AG08396 (cell line): ENCODE measurements at places on chromosomes 3 and 15.

DNA sequence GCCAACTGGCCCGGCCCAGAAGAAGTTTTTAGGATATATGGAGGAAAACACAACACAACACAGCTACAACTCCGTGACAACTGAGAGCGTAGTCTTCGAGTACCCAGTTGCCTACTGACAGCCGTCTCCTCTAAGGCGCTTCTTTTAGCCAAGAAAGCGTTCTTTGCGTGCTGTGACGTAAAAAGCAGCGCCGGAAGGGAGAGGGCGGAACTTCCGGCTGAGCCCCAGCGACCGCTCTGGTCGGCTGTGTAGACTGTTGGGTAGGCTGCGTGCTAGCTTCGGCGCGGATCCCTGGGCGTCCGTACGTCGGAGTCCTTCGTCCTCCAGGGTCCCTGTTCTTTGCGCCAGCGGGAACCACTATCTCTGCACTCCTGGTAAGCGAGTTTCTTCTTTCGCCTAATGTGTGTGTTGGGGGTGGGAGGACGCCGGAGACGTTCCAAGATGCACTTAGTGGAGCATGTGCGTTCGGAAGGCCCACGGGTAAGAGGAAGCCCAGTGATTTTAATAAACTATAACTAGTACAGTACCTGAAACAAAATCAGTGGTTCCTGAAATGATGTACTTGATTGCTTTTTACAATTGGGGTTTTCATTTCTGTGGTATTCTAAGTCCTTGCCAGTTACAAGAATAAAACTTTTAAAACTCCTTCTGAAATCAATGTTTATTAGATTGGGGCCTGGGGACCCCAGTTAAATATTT, at the start of gene TRMT10C:
TSS of gene TRMT10C (plus strand) at position 239 of the 699 bp plus-strand sequence. CDS start 2,914 bp downstream, outside the sequence.
- peak; percentile 93 for DNase-seq

DNA sequence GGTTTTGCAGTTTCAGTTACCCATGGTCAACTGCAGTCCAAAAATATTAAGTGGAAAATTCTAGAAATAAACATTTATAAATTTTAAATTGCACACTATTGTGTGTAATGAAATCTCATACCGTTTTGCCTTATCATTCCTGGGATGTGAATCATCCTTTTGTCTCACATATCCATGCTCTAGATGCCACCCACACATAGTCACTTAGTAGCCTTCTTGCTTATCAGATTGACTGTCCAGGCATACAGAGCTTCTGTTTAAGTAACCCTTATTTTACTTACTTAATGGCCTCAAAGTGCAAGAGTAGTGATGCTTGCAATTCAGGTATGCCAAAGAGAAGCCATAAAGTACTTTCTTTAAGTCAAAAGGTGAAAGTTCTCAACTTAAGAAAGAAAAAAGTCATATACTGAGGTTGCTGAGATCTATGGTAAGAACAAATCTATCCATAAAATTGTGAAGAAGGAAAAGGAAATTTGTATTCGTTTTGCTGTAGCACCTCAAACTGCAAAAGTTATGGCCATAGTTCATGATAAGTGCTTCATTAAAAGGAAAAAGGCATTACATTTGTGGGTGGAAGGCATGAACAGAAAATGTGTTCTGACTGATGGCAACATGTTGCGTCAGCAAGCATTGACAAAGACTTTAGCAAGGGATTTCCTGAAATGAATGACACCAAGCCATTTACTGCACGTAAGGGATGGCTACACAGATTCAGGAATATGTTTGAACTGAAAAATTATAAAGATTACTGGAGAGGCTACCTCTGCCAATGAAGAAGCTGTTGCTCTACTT, 43.8 kb downstream of the SPATA16 start:
- DNase-seq = no peak

- DNase-seq = peak; percentile 17
Measured at GRCh38 chr3:115512565-115513415, 110.5 kb upstream of the GAP43 start.

DNA sequence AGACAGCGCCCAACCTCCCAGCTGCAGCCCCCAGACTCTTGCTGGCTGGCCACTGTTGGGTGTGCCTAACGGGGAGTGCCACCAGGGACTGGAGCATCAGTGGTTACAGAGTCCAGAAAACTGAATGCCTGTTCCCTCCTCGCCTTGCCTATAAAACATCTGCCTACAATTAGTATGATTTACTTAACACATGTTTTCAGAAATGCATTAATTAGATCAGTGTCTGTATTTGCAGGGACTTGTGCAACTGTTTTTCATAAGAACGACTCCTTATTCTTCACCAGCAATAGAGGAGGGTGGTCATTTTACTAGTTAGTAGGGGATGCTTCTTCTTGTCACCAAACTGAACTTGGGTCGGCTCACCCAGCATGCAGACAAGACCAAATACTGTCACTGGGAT, 248.7 kb downstream of the GABRG3 start:
- no peak for DNase-seq

- no peak for DNase-seq
Measured at GRCh38 chr15:43209059-43209824, 11.6 kb downstream of the EPB42 start.

- DNase-seq = no peak
Measured at GRCh38 chr15:35912196-35912595, 366.2 kb upstream of the DPH6 start.

DNA sequence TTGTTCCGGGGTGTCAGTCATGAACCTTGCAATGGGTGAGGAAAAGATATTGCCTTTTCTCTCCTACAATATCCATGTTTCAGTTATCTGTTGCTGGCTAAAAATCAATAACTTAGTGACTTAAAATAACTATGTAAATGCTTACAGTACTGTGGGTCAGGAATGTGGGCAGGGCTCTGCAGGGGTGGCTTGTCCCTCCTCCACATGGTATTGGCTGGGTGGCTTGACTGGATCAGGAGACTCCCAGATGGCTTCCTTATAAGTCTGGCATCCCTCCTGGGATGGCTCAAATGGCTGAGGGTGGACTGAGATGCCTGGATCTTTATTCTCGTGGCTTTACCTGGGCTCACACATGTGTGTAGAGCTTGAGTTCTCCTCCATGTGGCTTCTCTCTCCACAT, 47.5 kb downstream of the GTPBP8 start:
- DNase-seq = no peak

DNA sequence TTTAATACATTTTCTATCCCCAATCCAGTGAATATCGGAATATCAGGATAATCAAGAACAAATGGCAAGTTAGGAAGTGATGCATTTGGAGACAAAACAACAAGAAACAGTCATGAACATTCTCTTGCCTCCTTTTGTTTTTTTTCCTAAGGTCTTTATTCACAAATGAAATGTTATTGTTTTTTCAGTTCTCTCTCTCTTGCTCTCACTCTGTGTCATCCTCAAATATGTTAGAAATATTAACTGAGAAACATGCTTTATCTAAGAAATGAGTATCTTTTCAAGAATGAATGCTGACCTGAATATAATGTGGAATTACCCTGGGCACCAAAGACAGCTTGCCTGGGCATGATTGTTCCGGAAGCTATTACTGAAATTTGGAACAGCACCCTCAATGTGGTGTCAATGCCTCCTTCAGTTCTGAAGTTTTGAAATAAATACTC, 51.3 kb downstream of the RBMS3 start:
- DNase-seq = no peak

DNA sequence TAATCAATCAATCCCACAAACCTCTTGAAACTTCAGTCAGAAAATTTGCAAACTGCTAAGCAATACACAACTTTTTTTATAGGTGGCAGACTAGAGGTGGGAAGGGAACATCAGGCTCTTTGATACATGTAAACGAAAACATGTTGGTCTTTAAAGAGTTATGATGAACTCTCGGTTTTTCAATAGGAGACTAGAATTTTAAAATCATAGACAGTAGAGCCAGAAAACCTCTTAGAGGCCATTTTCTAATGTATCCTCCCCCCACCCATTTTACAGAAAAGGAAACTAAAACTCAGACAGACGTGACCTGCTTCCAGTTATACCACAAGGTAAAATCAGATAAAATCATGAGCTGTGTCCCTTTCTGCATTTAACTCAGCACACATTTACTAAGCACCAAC, 179.1 kb upstream of the LPP start:
- DNase-seq = no peak

GRCh38 chr3:16439163-16439847, 74.2 kb downstream of the RFTN1 start:
- no peak for DNase-seq

GRCh38 chr3:168738527-168739325, 643.0 kb upstream of the GOLIM4 start:
- no peak for DNase-seq
